ENCODE measurements at places on chromosomes 13 and 19.

DNA sequence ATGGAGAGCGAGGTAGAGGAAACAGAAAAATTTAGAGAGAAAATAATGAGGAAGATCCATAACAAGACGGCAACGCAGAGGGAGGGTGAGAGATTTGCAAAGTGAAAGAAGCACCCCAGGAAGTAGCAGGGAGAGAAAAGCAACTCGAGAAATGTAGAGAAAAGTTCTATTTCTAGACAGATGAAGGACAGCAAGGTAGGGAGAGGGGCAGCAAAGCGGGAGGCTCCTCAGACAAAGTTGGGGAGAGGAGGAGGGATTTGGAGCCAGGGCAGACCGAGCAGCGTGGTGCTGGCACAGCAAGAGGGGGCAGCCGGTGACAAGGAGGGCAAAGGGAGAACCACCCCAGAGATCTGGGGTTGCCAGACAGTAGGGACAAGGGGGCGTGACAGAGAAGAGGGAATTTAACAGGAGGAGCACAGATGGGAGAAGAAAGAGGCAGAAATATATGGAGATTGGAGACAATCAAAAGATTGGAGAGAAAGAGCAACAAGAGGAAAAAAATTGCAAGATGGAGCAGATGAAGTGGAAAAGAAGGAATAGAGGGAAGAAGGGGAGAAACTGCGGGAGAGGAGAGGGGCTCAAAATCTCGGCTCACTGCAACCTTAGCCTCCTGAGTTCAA lies 989 bp downstream of the ZNF766 start:
- no peak for DNase-seq

- peak; percentile 24 for DNase-seq
Measured at GRCh38 chr13:99605420-99606323, 104.4 kb downstream of the TM9SF2 start.

DNA sequence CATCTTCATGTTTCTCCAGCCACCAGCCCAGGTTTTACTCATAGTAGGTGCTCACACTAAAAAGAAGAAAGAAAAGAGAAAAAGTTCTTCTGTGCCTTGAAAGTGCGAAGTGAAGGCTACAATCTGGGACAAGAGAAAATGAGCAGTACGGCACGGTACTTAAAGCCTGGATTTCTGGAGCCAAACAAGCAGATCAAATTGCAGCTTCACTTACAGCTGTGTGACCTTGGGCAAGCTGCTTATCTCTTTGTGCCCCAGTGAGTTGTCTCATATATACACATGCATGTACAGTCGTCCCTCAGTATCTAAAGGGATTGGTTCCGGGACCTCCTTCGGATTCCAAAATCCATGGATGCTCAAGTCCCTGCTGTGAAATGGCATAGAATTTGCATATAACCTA lies 41.8 kb downstream of the GSX1 start:
- DNase-seq = no peak

DNA sequence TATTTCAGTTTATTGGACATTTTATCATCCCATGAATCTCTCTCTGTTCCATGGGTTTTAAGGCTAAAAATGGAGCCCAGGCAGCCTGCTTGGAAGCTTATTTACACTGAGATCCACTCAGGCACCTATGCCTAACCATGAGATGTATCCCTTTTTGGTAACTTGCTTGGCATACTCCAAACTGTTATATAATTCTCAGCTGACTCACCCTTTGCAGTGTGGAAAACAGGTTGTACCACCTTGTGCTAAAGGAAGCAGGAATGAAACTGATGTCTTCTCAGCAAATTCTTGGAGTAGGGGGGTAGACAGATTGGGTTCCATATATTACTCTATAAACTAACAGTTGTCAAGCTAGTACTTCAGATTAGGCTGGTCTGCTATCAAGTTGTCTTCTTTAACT lies 483.6 kb downstream of the KLF5 start:
- no peak for DNase-seq

DNA sequence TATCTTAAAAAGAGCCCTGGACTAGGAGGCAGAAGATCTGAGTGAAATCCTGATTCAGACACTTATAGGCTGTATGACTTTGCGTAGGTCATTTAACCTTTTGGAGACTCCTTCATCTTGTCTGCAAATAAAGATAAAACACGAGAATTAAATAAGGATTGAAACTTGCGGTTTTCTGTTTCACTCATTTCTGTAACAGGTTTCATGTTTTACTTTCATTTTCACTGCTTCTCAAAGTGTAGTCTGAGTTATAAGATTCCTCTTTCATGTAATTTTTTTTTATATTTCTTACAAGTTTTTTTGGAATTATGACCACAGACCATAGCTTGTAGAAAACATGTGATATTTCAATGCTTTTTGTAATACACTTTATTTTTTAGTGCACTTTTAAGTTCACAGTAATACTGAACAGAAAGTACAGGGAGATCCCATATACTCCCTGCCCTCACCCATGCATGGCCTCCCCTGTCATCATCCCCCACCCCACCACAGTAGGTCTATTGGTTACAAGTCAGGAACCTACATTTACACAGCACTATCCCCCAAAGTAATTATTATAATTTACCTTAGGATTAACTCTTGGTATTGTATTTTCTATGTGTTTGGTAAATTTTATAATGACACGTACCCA lies 174.6 kb downstream of the ITGBL1 start:
- no peak for DNase-seq

DNA sequence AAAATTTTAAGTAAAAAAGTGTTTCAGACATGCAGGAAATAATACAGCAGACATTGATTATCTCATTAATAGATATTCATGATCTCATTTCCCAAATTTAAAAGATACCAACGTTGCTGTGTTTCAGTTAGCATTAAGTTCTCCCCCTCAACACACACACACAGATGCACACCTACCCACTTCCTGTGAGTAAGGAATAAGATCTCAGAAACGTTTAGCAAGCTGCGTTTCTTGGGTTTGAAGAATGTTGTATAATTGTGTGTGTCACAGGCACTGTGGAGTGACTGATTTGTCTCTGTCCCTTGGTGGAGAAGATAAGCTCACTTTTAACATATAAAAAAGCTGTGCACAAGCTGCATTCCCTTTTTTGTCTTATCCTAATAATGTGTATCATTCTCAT lies 196.8 kb downstream of the PDS5B start:
- no peak for DNase-seq

DNA sequence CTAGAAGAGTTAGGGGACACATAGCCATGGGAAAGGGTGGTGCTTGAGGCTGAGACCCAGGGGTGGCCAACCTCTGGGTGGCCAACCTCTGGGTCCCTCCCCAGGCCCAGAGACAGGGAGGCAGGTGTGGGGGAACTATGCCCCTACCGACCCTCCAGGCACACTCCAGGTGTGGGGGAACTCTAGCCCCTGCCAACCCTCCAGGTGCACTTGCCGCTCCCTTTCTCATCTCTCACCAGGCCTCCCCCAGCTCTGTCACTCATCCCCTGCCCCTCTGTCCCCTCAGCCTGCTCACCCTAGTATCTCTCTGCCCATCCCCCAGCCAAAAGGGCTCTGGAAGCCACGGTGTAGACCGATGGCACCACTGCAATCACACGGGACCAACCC lies 10.6 kb upstream of the VSTM2B start:
- no peak for DNase-seq

GRCh38 chr13:109809216-109809932 lies 23.0 kb upstream of the IRS2 start:
- no peak for DNase-seq

- no peak for DNase-seq
Measured at GRCh38 chr19:51111606-51112005, 3.4 kb upstream of the CTU1 start.

- DNase-seq = no peak
Measured at GRCh38 chr13:67408798-67409197, 178.7 kb upstream of the PCDH9 start.

DNA sequence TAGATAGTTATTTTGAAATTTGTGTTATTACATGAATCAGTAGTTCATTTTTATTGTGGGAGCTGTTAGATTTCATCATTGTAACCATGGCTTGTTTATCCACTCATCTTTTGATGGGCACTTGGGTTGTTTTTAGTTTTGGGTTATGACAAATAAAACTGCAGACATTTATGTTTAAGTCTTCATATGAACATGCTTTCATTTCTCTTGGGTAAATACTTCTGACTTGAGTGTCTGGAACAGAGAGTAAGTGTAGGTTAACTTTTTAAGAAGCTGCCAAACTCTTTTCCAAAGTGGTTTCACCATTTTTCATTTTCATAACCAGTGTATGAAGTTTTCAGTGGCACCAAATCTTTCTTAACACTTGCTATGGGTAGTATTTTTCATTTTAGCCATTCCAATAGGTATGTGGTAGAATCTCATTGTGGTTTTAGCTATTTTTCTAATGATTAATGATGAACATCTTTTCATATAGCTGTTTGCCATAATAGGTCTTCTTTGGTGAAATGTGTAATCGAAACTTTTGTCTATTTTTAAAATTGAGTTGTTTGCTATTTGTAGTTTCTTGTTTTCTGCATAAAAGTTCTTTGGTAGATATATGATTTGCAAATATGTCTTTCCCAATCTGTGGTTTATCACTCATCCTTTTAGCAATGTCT lies 17.9 kb downstream of the SLAIN1 start:
- DNase-seq = no peak

DNA sequence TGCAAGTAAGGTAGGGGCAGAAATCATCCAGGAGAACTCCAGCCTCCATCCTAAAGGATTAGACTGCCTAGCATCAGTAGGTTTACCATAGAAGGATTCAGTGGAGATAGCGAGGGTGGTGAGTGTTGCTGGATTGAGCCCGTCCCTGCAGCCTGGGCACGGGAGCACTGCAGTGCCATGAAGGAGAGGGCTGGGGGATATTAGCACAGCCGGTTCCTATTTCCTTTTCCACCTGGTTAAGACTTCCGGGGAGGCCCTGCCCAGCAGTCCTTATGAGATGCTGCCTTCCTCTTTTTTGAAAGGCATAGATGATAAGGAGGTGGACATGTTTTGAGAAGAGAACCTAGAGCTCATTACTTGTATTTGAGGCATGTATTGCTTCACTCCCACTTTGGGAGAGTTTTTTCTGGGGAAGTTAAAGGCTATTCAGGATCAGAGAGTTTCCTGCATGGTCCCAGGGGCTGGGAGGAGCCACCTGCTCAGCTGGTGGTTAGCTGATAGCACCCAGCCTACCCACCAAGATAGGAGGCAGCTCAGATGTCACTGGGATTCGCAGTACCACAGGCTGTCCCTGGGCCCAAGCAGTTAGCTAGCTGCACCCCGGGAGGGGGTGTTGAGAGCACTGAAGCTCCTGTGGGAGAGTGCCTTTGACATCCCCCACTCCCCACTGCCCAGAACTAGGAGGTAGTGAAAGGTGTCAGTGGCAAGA lies 17.2 kb downstream of the ACTN4 start:
- no peak for DNase-seq

DNA sequence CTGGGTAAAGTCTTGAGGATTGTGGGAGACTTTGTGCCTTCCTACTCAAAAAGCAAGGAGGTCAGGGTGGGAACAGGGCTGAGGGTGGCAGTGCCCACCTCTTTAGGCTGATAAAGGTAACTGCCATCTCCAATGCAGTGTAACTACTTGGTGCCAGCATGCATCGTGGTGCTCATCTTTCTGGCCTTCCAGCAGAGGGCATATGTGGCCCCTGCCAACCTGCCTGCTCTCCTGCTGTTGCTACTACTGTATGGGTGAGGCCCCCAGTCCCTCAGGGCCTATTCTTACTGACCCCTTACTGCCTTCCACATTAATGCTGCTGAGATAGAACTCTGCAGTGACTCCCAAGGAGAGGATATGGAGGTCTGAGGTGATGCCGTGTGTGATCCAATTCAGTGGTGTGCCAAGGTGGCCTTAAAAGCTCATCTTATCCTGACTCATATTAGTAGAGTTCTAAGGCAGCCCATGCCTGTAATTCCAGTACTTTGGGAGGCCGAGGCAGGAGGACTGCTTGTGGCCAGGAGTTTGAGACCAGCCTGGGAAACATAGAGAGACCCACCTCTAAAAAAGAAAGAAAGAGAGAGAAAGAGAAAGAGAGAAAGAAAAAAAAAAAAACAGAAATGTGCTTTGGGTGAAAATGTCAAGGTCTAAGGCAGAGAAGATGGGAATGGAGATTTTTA lies 9.7 kb upstream of the ARHGAP45 start:
- no peak for DNase-seq

- no peak for DNase-seq
Measured at GRCh38 chr19:35828692-35829301, 16.2 kb upstream of the PRODH2 start.

- no peak for DNase-seq
Measured at GRCh38 chr13:97249093-97249795, 27.1 kb downstream of the MBNL2 start.

DNA sequence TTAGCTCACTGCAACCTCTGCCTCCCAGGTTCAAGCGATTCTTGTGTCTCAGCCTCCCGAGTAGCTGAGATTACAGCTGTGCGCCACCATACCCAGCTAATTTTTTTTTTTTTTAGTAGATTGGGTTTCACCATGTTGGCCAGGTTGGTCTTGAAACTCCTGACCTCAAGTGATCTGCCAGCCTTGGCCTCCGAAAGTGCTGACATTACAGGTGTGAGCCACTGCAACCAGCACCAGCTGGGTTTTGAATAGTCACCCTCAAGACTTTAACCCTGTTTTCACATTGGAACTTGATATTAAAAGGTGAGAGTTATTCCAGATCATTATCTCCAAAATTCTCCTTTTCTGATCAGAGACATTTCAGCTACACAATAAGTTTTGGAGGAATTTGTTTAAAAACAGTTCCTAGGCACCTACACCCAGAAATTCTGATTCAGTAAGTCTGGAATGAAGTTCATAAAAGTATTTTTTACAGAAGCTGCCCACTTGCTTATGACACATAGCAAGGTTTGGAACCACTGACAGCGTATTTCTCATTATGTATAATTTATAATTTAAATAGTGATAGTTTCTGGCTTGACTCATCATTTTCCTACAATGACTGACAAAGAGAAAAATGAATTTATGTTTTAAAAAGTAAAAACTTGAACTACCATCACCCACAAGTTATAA lies 417.3 kb downstream of the DIAPH3 start:
- no peak for DNase-seq

- no peak for DNase-seq
Measured at GRCh38 chr19:49689133-49690078, at the start of gene ADM5. Gene ADM5, plus strand, starts transcription at chr19:49689594. Its CDS starts 244 bp downstream, at chr19:49689838.

DNA sequence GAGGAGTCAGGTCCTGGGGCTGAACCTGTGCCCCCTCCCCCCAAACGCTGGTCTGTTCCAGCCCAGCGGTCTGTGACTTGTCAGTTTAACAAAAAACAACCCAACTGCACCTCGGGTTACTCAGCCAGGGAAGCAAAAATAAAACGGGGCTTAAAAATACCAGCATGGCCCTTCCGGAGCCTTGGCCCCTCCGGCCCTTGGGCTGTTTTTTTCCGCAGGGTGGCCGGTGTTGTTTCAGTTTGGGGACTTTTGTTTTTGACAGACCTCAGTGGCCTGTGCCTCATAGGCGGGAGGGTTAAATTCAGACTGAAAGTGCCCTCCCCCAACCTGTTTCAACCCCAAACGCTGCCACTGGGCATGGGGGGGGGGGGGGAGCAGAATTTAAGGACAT lies 4.0 kb downstream of the TCF3 start:
- no peak for DNase-seq

GRCh38 chr19:11384778-11385129 lies 640 bp upstream of the EPOR start:
- DNase-seq = no peak
